ENCODE measurements at places on chromosomes 1 and 21. TPM values are rescaled to one million over a fixed set of nuclear protein-coding genes. Genes with fewer than 3 reads are reported as not detected.

The FAM177B gene
- not detected for total RNA-seq

The RPRD2 gene
- total RNA-seq, result 15.0 TPM

The TMEM52 gene
- 0.39 TPM for total RNA-seq

The ATP5PB gene
- total RNA-seq, result 231 TPM

The LRRC71 gene
- total RNA-seq, result 0.33 TPM

The FALEC gene
- not detected for total RNA-seq

The KRTAP23-1 gene
- not detected for total RNA-seq

The PPIAL4G gene
- total RNA-seq, result not detected

The SGIP1 gene
- not detected for total RNA-seq

The MAD2L2 gene
- 53.9 TPM for total RNA-seq

The NKAIN1 gene
- total RNA-seq, result 1.1 TPM

The AQP10 gene
- total RNA-seq, result not detected

All from A549 treated with RU486 at 1 μM for 4 hours (cell line).